Effector memory CD8-positive, alpha-beta T cell (primary cell): ENCODE measurements at places on chromosomes 7 and 10.

DNA sequence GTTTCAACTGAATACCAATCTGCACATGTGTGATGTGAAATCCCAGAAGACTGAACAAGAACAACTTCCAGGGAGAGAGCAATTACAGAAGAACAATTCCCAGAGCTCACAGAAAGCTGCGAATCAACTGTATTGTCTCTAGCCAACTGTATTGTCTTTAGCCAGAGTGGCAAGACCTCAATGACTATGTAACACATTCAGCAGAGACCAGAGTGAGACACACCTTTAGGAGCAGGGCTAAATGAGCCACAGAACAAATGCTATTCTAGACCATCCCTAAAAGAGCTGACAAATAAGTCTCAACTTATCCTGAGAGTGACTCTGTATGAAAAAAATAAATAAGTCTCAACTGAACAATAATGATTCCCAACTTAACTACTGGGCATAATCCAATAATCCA, 72.0 kb downstream of the KMT2C start:
- H3K27ac ChIP-seq: no peak overlapping the region
- H3K27me3 ChIP-seq: no peaks in the 10 kb centered on the region
- peaks cover 41% of the 10 kb centered on the region for H3K4me1 ChIP-seq

- H3K36me3 ChIP-seq: peaks cover 4% of the 10 kb centered on the region
- no peak overlapping the region for H3K27ac ChIP-seq
- no peak overlapping the region for H3K4me3 ChIP-seq
- no peak for DNase-seq
Observed at GRCh38 chr7:66720561-66720960, 20.0 kb upstream of the RABGEF1 start.

- no peaks in the 10 kb centered on the region for H3K4me1 ChIP-seq
- no peak for DNase-seq
- peaks cover 26% of the 10 kb centered on the region for H3K27me3 ChIP-seq
- H3K4me3 ChIP-seq: no peak overlapping the region
- peaks cover 7% of the 10 kb centered on the region for H3K36me3 ChIP-seq
- H3K27ac ChIP-seq: no peak overlapping the region
Observed at GRCh38 chr7:1794888-1795542, 124.9 kb downstream of the ELFN1 start.

DNA sequence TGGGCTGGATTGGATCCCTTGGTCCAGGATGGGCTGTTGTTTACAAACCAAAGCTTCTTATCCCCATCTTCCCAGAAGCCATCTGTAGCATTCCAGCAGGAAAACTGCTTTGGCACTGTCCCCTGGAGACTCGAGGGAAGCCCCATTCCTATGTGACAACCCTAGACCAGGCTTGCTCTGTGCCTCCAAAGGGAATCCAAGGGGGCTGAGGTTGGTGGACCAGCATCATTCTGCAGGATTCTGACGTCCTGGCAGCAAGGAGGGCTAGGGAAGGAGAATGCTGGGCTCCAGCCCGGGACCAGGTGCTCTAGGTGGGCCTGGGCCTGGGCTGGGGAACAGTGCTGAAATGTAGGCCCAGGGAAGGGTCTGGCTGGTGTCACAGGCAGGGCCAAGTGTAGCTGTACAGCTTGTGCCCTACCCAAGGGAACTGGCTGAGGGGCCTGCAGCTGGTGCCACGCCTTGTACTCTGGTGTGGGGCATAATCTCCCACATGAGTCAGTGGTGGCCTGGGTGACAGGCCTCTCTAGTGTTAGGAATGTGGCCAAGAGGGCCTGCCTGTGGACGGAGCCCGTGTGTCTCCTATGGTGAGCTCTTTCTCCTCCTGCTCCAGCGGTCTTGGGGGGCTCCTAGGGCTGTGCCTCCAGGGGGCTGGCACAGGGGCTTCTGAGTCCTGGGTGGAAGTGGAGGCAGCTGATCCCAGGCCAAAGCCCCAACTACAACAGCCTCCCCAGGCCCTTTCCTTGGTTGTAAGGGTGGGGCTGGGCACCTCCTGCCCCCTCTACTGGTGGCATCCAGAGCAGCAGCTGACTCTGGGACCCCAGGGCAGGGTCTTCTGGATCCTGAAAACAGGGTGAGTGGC, 25.2 kb downstream of the TRIM8 start:
- no peaks in the 10 kb centered on the region for H3K27me3 ChIP-seq
- peaks cover 18% of the 10 kb centered on the region for H3K4me1 ChIP-seq
- H3K4me3 ChIP-seq: no peak overlapping the region
- H3K36me3 ChIP-seq: peaks cover 16% of the 10 kb centered on the region
- no peak for DNase-seq
